ENCODE measurements at places on chromosomes 1 and 21.

GRCh38 chr1:91334856-91335255 lies 69.8 kb downstream of the HFM1 start:
- no peak for DNase-seq

- no peak for DNase-seq
Measured at GRCh38 chr1:24110642-24111261, 1.2 kb downstream of the MYOM3 start.

DNA sequence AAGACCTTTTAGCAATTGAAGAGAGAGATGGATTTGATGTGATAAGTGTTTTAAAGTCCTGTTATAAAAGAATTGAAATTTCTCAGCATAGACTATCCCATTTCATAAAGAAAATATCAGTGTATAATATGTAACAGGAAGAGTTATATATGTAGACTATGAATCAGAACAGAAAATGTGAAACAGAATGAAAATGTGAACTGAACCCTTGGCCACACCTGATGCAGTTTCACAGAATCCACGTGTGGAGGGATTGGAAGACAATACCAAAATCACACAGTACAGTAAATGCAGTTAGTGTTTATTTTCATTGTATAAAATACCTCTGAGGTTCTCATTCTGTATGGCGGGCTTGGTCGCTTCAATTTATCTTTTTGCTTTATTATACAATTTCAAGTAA lies 9.9 kb upstream of the SLAMF1 start:
- no peak for DNase-seq

DNA sequence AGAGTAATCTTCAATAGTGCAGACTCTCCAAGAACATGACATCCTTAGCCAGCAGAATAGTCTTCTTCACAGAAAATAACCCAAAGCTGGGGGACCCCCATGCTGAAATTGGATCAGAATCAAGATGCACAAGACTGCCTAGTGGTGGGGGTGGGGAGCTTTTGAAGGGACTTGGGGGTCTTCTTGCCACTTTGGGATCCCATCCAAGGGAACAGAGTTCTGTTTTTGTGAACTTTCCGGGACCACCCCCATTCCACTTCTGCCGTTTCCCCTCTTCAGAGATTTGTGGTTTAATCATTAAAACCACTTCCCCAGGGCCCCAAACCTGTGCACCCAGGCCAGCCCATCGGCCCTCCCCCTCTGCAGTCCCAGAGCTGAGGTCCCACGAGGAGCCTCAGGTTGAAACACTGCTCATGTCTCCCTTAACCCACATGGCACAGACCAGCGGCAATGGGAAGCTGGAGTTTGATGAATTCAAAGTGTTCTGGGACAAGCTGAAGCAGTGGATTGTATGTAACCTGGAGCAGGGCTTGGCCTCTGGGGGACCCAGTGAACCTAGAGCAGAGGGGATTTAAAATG lies 44.9 kb downstream of the CAPN9 start:
- no peak for DNase-seq

- no peak for DNase-seq
Measured at GRCh38 chr1:203173566-203173965, 2.1 kb downstream of the MYBPH start.

GRCh38 chr1:29500041-29500440 lies 263.7 kb downstream of the PTPRU start:
- DNase-seq: no peak

DNA sequence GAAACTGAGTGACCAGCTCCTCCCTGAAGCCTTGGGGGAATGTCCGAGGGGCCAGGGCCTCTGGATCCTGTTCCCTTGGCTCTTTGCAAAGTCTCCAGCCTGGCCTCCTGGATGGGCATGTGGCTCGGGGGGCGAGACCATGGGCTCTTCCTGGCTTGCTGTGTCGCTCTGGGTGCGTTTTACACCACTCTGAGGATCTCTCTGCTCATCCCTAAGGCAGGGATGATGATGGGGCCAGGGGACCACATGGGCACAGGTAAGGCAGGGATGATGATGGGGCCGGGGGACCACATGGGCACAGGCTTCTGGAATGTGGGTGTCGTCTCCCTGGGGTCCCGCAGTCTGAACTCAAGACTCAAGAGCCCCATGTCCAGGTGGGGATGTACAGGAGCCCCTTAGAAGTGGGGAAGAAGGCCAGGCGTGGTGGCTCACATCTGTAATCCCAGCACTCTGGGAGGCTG lies 17.7 kb downstream of the TP73 start:
- DNase-seq: no peak

- no peak for DNase-seq
Measured at GRCh38 chr1:230387876-230388275, 38.3 kb downstream of the PGBD5 start.

GRCh38 chr21:42423197-42423675 lies 19.5 kb downstream of the UBASH3A start:
- no peak for DNase-seq

DNA sequence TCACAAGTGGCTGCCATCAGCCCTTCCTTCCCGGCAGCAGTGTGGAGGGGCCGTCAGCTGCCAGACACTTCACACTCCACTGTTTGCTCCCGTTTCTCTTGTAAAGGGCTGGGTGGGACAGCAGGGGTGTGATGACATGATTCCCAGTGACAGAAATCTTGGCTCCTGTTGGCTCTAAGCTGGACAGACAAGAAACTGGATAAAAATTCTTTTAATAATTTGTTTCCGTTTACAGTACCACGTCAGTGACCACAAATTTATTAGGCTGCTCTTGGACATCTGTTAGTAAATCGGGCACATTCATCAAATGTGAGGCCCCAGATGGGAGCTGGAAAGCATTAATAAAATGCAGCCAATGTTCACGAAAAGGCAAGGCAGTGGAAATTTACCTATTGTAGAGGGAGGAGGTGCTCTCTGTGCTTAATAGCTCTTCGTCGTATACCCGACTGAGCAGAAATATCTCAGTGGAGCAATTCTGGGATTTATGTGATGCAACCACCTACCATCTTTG lies 353.7 kb upstream of the GREM2 start:
- DNase-seq: peak; percentile 17

DNA sequence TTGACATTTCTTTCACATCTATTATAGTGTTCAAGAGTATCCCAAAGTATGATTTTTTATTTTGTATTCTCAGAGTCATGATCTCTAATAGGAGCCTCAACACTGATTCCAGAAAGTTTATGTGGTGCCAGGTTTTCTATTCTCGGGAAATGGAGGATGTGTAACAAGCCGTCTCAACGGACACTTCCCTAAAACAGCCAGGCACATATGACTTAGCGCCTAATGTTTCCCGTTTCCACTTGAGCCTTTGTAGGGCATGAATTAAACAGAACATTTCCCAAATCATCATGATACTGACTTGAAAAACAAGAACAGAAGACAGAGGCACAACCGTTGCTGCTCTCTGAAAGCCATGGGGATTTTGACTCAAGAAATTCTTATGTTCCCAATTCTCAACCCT lies 8.0 kb downstream of the CYYR1 start:
- no peak for DNase-seq

All from AG20443 (cell line).